ENCODE measurements at places on chromosomes 5 and 9.
A peak's percentile ranks its signal among the peaks of the same experiment; 100 is the strongest.

DNA sequence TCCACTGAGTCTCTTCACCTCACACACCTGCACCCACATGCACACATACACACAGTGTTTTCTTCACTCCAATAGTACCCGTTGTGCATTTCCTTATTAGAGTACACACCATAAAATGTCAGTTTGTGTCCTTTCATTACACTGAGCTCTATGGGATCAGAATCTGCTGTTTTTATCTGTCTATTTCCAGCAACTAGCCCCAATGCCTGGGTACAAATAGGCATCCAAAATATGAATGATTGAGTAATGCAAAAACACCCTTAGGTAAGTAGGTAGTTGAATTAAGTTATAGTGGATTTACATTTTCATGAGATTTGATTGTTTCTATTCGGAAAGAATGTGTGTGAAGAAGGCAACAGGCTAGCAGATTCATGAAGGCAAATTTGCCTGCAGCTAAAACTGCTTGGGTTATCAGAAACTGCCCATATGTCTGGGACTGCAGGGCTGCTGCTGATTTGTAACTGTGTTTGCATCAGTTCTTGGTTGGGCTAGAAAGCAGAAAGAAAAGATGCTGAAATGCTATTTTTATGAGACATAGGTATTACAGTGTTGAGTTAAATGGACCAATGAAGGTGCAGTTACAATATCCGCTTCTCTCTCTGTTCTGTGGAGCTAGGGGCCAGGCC is 26.9 kb downstream of the PPP3R2 start:
- DNase-seq: no peak

DNA sequence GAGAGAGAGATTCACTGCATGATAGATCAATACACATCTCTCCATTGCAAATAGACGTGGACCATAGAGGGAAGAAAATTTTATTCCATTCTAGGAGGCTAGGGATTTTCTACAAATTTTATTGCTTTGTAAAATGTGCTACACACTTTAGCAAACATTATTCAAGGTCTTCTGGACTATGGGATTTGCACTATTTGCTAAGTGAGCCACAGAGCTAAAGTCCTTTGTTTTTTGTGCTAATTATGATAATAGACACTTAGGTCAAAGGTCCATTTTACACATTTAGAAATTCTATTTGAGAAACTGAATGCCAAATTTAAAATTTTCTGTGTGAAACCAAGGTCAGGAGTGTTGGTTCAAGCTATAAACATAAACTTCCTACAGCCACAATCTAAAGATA is 672.3 kb downstream of the LRRC70 start:
- DNase-seq: no peak

- DNase-seq: no peak
Observed at GRCh38 chr5:14153932-14154731, 11.0 kb downstream of the TRIO start.

DNA sequence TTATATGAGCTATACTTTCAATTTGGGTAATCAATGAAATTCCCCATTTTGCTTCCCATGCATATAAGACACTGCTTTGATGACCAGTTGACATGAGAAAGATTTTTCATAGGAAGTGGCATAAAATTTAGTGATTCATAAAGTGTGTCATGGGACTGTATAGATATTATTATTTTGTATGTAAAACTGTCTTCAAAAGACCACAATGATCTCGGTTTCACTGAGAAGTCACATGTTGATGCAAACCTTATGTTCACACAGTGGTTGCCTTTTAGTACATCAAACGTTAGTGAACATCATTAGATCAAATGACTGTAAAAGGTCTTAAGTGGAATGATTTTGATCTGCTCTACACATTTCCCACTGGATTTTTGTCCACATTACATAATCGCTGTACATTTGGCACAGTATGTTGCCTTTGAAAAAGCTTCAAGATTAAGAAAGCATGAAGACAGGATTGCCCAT is 349.2 kb upstream of the MEF2C start:
- no peak for DNase-seq

DNA sequence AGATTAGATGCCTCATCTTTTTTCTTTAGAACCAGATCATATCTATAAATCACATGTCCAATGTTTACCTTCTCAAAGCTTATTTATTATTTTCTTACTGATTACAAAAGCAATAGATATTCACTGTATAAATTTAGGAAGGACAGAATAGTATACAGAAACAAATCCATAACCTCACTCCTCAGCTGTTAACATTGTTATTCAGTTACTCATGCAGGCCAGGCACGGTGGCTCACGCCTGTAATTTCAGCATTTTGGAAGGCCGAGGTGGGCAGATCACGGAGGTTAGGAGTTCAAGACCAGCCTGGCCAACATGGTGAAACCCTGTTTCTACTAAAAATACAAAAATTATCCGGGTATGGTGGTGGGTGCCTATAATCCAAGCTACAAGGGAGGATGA is 15.3 kb downstream of the STOM start:
- no peak for DNase-seq

DNA sequence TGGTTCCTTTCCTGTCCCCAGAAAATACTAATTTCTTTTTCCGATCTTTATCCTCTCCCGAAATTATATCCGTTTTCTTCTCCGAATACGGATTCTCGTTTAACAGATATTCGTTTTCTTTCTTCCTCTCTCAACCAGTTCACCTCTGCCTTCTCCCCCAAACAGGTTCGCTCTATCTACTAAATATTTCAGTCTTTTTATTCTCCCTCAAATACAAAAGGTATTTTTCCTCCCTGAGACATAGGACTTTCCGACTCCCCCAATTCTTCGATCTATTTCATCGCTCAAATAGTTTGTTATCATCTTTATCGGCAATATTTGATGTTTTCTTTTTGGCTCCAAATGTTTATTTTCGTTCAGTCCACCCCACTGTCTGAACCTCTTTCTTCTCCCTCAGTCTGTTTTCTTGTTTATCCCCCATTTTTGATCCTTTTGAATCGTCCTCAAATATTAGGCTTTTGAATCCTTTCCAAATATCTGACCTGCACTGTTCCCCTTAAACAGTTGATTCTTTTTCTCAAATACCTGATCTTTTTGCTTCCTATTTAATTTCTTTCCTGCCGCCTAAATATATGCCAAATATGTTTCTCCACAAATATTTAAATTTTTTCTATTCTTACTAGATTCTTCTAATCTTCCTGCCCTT is 4.4 kb downstream of the PITX1 start:
- no peak for DNase-seq

DNA sequence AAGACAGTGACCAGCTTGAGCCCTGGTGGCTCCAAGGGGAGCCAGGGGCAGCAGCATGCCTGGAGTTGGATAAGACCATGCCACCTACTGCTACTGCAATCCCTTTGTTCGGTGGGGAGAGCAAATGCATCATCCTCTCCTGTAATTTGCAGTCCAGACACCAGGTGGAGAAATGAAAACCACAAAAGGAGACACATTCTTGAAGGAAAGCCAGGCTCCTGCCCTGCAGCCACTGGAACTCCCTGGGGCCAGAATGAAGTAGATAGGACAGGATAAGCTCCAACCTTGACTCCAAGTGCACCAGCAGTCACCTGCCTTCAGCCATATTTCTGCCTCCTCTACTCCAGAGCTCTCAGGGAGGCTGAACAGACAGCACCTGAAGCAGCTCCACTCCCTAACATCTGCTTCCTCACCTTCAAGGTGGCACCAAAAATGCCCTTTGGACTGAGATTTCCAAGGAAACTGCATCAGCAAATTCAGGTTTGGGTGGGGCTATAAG is 65.1 kb upstream of the IQGAP2 start:
- DNase-seq: no peak

- DNase-seq: no peak
Observed at GRCh38 chr5:158881091-158881880, 218.4 kb downstream of the EBF1 start.

DNA sequence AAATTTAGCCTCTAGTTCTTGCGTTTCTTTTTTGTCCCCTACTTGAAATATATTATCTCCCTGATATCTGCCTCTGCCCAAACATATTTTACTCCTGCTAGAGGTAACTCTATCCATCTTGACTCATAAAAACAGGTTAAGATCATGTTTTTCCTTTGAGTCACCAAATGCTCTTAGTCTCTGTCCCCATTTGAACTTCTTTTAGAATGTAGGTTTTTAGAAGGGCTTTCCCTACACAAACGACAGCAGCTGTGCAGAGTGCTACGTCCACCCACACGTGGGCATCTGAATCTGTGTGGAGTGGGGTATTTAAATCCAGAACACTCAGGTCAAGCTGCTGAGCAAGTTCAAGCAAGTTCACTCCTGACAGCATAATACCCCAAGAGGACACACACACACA is 2.2 kb downstream of the HSD17B3 start:
- DNase-seq: no peak

DNA sequence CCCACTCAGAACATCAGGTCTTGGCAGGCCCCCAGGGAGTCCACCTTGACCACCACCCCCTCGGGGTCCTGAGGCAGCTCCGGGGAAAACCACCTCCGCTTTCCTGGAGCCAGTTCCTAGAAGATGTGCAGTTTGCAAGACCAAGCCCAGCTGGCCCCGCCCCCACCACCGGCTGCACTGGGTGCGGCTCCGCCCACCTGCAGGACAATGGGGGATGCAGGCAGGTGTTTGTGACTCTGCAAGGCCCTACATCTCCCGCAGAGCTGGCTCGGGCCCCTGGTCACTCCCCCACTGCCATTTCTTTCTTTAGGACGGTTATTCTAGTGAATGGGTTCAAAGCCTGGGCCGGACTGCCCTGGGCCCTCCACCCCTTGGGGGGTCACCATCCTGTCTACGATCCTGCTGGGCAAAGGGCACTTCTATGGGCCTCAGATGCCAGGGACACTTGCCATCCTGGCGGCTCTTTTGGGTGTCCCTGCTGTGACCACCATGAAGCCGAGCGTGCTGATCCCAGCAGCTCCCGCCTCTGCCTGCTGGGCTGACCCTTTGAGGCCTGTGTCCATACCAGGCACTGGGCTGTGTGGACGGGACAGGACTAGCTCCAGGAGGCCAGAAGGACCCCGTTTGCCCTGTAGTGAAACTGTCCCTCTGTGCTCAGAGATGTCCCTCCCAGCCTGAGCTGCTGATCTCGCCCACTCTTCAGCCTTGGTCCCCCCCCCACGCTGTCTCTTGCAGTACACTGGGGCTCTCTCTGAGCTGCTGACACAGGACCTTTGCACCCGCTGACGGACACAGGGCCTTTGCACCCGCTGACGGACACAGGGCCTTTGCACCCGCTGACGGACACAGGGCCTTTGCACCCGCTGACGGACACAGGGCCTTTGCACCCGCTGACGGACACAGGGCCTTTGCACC is 5.9 kb upstream of the NACC2 start:
- peak; percentile 91 for DNase-seq

GRCh38 chr5:163561339-163561738 is 55.9 kb downstream of the MAT2B start:
- no peak for DNase-seq

- no peak for DNase-seq
Observed at GRCh38 chr5:143059355-143059754, 289.2 kb downstream of the ARHGAP26 start.

- DNase-seq: no peak
Observed at GRCh38 chr5:144108131-144108530, 62.3 kb downstream of the YIPF5 start.

DNA sequence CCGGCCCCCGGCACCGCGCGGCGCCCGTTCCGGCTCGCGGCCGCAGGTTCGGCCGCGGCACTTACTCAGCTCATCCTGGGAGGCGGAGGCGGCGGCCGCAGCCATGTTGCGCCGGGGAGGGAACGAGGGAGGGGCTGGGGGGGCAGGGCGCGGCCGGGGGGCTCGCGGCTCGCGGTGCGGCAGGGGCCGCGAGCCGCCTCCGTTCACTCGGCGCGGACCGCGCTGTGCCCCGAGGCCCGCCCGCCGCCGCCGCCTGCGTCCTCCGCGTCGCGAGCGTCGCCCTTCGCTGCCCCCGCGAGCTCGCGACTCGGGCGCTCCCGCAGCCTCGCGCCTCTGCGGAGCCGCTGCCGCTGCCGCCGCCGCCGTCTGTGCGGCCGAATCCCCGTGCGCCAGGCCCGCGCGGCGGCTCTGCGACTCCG is 735 bp downstream of the ECPAS start:
- DNase-seq: peak; percentile 48

- DNase-seq: no peak
Observed at GRCh38 chr5:140420226-140420570, 18.6 kb downstream of the ANKHD1 start.

DNA sequence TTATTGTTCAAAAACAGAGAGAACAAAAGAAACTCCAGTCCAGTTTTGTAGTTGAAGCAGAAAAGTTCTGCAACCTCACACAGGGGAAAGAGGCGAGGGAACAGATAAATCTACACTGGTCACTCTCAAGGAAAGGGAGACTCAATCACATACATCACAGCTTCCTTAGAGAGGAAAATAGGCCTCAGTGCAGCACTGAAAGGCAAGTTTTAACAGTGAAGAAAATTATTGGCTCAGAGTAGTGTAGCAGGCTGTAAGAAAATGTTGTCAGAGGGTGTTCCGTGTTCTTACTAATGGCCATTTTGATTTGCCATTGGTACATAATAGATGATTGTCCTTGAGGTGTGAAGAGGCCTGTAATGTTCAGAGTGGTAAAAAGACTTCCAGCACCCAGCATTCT is 530.0 kb upstream of the CDH6 start:
- no peak for DNase-seq

DNA sequence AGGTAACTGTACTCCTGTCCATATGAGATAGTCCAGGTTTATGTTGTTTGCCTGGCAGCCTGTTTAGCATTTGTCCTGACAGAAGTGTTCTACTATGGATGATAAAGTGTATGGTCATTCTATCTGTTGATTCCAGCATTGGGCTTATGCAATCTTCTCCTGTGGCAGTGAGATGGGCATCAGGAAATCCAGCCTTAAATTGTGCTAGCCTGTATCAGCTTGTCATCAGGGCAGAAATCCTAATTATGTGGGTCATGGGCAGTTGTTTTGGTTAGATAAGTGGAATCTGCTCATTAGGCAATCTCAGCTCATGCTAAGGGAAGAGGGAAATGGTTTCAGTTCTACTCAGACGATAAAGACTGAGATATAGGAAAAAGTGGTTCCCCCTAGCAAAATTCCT is 247.4 kb upstream of the CHD1 start:
- DNase-seq: no peak

DNA sequence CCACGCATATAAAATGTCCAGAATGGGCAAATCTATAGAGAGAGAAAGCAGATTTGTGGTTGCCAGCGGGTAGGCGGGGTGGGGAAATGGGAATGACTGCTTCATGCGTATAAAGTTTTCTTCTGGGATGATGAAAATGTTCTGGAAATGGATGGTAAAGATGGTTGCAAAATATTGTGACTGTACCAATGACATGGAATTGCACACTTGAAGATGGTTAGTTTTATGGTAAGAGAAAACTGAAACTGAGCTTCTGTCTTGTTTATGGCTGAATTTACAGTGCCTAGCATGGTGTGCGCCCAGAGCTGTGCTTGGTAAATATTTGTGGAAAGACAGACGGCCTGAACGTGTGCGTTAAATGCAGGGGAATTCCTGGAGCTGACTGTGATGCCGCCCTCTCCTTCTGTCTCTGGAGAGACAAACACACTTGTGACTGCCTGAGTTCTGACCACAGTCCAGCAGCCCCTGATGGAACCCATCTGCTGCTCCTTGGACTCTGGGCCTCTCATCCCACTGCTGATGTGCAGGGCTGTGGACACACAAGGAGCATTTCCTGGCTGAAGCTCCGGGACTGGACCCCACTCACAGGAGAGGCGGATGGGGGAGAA is 8.6 kb upstream of the PTGES start:
- DNase-seq: no peak

Measured in NCI-H774 (cell line).